Stimulated activated CD4-positive, alpha-beta T cell treated with anti-CD3 and anti-CD28 coated beads, TNF-alpha, amount 100 ng/mL, for 24 hours (primary cell): ENCODE measurements at places on chromosomes 12 and 14.

GRCh38 chr12:80472236-80472635 is 28.2 kb downstream of the PTPRQ start:
- DNase-seq = no peak

DNA sequence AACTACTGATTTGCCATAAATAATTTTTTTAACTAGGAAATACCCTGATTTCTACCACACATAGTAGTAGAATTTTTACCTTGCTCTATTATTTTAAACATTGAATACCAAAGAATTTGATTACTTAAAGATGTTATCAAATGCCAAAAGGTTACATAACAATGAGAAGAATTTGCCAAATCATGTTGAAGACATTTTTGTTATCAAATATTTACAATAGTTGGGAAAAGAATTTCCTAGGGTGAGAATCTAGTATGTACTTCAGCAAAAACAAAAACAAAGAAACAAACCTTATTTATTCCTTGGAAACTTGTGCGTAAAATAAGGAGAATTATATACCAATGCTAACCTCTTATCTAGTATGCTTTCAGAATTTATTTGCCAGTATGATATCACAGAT is 107.2 kb downstream of the SCAF11 start:
- DNase-seq = no peak

GRCh38 chr12:42338280-42338679 is 12.3 kb downstream of the PPHLN1 start:
- DNase-seq = no peak

- no peak for DNase-seq
Measured at GRCh38 chr12:9851927-9852326, 17.2 kb downstream of the CLEC2B start.

DNA sequence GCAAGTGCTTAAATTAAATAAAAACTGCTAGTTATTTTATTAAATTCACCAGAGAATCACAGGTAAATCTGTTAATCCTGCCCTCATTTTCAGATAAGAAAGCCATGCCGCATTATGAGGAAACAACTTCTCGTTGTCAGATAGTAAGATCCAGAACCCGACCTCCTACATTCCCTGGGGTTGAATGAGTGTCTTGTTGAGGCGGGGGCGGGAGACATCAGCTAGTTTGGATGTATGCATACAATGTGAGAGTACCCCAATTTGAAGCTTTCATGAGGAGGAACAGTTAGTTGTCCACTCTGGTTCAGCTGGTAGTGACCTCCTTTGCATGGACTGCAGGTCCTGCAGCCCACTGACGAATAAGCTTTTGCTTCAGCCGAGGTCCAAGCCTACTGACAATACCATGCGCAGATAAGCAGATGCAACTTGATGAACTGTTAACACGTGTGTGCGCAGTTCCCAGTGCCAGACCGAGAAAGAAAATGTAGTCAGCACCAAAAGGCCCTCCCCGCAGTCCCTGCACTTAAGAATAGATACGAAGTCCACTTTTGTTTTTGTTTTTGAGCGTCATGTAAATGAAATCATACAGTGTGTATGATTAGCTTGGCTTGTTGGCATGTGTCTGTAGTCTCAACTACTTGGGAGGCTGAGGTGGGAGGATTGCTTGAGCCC is 34.9 kb downstream of the EVL start:
- no peak for DNase-seq

GRCh38 chr14:68816183-68816942 is 23.5 kb upstream of the ZFP36L1 start:
- peak; percentile 85 for DNase-seq

- DNase-seq = no peak
Measured at GRCh38 chr14:66477567-66477966, 8.6 kb upstream of the CCDC196 start.

DNA sequence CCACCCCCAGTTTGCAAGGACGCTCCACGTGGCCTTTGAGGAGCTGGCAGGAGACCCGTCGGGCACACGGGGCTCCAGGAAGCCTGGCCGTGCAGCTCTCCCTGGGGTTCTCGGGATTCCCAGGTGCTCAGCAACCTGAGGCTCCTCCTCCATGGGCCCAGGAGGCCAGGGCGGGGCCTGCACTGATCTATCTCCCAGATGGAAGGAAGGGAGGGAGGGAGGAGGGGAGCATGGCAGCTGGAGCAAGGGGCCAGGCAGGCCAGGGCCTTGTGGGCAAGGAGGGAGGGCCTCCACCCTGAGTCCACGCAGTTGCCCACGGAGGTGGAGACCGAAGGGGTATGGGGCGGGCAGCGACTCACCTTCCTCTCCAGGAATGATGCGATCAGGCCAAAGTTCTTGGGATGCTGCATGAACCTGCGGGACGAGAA is 127.3 kb downstream of the RFLNA start:
- no peak for DNase-seq
